ENCODE measurements at places on chromosomes 11 and 22. TPM values are rescaled to one million over a fixed set of nuclear protein-coding genes. Genes with fewer than 3 reads are reported as not detected.

HBG1 gene
- total RNA-seq: not detected

CDC42EP2 gene
- 20.8 TPM for total RNA-seq

C11orf65 gene
- total RNA-seq: 1.1 TPM

TUBGCP6 gene
- total RNA-seq: 29.7 TPM

KCNE3 gene
- total RNA-seq: 4.5 TPM

Data from smooth muscle cell of the umbilical artery (primary cell).